ENCODE measurements at places on chromosomes 6 and 20.

- DNase-seq, result no peak
Measured at GRCh38 chr6:133957780-133958242, 4.8 kb downstream of the TBPL1 start.

GRCh38 chr6:151451950-151452749 is at the start of gene RMND1:
Gene RMND1 (minus strand): TSS chr6:151452126. CDS start chr6:151445811, 6,315 bp downstream.
- DNase-seq, result peak; percentile 98

- no peak for DNase-seq
Measured at GRCh38 chr20:52193133-52193532, 1.6 kb upstream of the ZFP64 start.

GRCh38 chr20:3932277-3932676 is 43.1 kb downstream of the PANK2 start:
- DNase-seq, result no peak

DNA sequence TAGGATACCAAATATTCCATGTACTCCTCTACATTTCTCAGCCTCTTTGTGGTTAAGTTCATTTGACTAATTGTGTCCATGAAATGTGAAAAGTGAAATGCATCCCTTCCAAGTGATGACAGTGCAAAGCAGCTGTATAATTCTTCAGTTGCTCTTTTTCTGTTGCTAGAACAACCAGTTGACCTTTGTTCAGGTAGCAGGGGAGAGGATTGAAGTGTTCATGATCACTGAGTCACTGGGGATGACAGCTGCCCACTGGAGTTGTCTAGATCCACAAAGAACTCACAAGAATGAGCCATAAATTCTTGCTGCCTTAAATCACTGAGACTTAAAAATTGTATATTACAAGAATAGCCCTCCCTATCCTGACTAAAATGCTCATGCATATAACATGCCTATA is 254.6 kb downstream of the EPHA7 start:
- no peak for DNase-seq
